ENCODE measurements at places on chromosomes 5 and 9.
A peak's percentile ranks its signal among the peaks of the same experiment; 100 is the strongest.

GRCh38 chr5:173675287-173675996 lies 59.0 kb upstream of the BOD1 start:
- DNase-seq = no peak

GRCh38 chr5:66337626-66338226 lies 193.6 kb downstream of the SREK1 start:
- DNase-seq = no peak

DNA sequence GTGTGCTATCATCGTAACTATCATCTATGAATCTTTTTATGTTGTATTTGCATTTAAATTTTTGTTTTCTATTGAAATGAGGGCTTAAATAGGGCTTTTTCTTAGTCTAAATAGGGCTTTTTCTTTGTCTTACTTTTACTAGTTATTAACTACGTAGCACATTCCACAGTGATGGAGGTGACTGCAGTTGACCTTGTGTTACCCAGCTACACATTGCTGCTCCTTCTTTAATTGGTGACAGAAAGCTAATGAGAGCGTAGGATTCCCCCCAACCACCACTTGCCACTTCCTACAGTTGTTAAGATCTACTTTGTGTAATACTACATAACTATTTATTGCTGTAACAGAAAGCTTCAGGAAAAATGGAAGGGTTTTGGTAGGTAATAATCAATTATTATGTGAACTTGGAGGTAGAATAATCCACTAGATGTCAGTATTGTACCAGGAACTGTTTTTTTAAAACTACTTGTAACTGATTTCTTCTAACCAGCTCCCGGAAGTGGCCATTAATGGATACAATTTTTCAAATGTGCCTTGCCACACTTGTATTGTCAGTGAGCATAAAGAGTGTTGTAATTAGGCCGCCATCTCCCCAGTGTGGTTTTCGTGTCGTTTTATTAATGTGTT lies 18.0 kb downstream of the MTRR start:
- DNase-seq = no peak

- DNase-seq = peak; percentile 73
These were observed 123.7 kb downstream of the EBF1 start for GRCh38 chr5:158976035-158976434.

DNA sequence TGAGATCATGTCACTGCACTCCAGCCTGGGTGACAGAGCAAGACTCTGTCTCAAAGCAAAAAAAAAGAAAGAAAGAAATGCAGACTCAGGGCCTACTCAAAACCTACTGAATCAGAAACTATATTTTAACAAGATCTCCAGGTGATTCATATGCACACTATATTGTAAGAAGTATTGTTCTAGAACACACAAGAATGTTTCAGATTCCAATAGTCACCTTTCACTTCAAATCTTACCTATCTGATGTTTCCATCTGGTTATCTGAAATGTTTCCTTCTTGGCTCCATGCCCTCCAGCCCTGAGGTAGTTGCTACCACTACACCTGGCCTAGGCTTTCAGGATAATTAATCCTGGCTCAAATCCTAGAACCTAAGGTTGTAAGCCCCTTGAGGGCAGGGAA lies 36.8 kb upstream of the SNX2 start:
- DNase-seq = no peak

DNA sequence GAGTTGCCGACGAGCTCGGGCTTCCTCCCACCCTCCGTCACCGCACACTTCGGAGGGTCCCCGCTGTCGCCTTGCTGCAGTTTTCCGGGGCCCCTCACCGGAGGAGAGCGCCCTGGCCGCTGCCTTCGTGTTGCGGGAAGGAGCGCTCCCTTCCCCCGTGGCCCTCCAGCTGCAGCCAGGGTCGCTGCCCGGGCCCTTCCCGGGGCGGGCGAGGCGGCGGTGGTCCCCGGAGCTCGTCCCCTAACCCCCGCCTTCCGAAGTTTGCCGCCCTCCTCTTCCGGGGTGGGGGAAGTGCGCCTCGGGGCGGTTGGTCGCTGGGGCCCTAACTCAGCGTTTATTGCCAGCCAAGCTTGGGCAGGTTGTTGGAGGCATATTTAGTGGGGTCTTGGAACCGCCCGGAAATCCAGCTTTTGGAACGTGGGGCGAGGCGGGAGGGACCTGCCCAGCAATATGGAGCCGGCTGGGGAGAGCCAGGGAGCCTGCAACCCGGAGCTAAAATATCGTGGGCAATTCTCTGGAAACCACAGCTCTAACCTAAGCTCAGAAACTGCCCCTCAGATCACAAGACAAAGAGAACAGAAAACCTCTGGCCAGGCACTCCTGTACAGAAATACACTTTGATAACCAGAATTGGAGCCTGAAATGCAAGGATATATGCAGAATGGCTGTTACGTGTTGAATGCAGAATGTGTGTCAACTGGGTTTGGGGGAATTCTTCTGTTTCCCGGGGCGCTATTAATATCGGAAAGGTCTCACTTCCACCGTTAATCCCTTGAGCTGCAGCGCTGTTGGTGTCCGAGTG lies 890 bp downstream of the PIK3R1 start:
- DNase-seq = no peak

DNA sequence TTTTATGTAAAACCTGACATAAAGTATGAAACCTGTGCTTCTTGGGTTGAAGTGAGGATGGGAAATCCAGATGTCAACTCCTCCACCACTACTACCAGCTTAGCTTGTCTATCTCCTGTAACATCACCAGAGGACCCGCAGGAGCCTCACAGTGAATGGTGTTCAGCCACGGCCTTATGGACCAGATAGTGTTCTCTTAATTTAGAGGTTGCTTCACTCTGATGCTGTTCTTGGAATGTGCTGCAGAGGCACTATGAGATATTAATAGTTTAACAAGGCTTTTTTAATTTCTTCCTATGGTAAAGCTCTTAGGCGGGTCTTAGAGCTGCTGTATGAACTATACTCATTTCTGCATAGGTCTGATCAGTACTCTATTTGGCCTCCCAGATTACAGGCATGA lies 27.9 kb downstream of the NFX1 start:
- DNase-seq = no peak

DNA sequence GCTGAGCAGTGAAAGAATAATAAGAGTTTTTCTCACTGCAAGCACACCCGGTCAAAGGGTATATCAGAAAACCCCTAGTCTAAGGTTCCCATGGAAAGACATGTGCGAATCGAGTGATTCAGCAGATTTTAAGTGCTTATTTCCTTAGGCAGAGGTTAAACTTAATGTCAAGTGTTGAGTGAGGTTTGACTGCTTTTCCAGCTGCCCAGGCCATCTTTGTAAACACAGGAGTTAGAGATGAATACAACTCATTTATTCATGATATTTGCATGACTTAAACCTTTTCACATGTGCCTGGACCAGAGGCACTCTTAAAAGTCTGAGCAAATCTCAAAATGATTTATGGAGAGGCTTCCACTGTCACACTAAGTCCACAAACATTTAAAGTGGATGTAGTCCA lies 137.8 kb upstream of the RGMB start:
- peak; percentile 24 for DNase-seq

DNA sequence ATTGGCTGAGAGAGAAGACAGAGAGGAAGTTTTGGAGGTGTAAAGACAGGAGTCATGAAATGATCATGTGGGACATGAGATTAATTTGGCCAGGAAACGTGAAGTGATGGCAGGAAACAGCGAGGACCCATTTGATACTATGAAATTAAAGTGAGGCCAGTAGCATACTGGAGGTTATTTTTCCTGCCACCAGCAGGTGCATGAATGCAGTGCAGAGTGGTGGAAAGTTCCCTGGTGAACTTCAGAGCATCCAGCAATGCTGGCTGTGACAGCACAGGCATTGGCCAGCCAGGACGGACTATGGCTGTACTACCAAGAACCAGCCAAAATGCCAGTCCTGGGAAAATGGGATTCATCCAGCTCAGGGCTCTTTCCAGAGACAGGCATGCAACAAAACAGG lies 152.2 kb downstream of the SYK start:
- no peak for DNase-seq

DNA sequence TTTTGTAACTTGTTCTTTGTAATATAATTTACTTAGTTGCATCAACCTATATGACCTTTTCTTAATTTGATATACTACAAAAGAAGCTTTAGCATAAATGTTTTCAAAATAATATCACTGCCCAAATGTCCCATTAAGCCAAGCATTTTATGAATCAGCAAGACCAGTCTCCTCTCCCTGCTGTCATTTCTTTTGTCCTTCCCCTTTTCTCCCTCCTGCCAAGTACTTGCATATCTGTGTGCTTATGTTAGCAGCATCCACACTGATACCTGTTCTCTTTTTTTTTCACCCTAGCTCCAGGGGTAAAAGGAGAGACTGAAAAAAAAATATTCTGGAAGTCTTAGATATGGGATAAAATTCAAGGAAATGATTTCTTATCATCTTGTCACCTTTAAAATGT lies 69.7 kb downstream of the ZSWIM6 start:
- DNase-seq = no peak

DNA sequence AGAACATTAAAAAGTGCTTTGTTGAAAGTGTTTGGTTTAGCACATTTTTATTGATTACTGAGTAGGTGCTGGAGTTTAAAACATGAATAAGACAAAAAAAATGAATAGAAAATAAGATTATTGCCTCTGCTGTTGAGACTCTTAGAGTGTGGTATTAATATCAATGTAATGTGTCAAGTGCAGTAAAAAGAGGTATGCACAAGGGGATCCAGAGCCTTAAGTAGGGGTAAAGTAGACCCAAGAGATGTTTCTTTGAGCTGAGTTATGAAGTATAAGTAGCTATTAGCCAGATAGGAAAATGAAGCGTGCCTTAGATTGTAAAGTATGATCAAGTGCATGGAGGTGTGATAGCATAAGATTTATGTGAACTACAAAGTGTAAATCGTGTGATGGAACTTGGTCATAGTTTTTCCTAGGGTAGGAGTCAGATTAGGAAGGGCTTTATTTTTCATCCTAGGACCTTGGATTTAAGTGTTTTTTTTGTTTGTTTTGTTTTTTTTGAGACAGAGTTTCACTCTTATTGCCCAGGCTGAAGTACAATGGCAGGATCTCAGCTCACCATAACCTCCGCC lies 45.2 kb downstream of the NSD1 start:
- DNase-seq = no peak

DNA sequence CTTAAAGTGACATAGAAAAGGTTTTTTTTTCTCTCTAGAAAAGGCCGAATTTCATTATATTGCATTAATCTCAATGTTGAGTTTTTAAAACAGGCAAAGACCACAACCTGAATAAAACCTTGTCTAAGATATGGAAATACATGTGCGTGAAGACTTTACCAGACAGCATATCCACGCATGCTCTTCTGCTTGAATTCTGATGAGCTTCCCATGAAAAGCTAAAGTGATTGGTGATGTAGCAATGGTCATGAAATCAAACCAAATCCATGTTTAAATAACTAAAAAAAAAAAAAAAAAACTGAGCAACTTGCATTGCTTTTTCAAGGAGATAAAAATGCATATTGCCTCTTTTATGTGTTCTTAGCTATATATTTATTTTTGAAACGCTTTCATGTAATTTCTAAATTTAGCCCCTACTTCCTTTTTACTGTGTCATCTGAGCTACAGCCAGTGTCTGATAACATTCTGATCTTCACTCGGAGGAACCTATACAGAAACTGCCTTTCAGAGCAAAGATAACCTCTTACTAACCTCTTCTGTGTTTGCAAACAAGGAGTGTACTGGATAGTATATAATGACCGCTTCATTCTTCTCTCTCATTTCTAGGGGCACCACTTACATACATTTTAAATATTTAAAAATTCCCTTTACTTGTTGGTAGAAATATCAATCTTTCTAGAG lies 179.1 kb upstream of the GNA14 start:
- no peak for DNase-seq

GRCh38 chr5:81156732-81157131 lies 76.4 kb upstream of the CKMT2 start:
- no peak for DNase-seq

DNA sequence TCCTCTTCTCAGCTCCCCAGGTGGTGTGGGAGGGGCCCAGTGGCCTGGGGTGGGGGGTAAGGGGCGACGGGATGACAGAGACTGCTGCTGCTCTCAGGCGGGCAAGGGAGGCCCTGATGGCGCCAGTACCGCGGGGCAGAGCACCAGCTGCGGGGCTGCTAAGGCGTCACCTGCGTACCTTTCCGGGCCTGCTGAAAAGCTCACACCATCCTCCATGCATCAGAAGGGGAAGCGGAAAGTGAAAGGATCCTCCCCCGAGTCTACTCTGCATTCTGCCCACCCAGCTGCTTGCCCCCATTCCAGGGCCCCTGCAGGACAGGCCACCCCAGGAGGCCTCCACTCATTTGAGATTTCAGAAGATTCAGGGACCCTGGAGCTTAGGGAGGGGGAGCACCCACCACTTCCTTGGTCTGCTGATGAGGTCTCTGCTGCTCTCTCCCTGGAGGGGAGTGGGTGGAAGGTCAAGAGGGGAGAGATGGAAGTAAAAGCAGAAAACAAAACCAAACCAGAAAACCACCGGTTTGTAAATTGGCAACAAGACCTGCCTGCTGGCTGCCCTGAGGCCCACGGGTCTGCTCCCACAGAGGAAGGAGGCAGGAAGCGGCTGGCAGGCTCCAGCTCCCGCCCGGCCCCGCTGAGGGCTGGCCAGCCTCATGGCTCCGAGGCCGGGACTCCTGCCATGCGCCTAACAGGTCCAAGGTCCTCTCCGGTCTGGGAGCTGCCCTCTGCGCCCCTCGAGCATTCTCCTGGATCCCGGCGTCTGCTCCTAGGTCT lies 33.6 kb downstream of the PRRT1B start:
- no peak for DNase-seq

DNA sequence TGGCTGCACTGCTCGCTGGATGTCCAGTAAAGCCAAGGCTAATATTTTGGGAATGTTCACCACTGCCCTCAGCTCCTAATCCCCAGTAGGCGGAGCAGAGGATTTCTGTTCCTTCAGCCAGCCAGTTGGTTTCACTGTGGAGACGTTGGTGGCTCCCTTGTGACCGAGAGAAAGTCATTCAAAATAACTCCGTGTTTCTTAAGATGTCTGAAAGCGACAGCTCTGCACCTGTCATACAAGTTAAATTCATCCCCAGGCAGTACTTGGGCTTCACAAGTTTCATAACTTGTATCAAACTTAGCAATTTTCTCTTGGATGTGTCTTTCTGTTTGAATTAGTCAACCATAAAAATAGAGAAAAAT lies 382 bp upstream of the CDKN2B start:
- DNase-seq = no peak

DNA sequence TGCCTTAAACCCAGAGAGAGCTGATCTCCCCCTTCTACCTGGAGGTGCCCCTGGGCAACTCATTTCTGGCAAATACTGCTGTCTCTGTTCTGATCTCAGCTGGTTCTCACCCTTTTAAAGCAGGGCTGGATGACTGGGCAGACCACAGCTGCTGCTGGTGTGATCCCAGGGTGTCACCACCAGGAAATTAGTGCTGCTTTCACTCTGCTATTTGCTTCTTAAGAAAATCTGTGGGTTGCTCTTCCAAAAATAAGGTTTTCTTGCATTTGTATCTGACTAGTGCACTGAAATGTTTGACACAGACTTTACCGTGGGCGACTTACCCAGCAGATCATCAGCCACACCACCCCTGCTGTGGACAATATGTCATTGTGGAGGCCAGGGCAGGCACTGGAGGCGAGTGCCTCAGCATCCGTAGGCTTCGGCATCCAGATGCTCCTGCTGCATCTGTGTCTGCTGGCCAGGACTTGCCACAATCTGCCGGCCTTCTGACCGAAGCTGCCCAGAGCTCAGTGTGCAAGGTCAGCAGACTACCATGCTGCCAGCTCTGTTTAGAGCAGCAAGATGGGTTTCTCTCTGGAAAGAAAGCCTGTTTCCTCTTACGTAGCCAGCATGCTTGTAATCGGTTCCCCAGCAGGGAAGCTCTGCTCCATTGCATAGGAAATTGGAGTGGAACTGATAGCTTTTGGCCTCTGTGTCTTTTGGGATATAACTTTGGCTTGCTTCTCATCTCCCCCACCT lies 13.6 kb downstream of the ARHGAP26 start:
- no peak for DNase-seq

- no peak for DNase-seq
These were observed 140.1 kb downstream of the GRIA1 start for GRCh38 chr5:153630546-153630945.

- no peak for DNase-seq
These were observed 55.3 kb downstream of the SPEF2 start for GRCh38 chr5:35672995-35673394.

All from HFF-Myc (cell line).